ENCODE measurements at places on chromosomes 7 and 10.

GRCh38 chr7:32658034-32658433, 162.7 kb downstream of the AVL9 start:
- no peak for DNase-seq

DNA sequence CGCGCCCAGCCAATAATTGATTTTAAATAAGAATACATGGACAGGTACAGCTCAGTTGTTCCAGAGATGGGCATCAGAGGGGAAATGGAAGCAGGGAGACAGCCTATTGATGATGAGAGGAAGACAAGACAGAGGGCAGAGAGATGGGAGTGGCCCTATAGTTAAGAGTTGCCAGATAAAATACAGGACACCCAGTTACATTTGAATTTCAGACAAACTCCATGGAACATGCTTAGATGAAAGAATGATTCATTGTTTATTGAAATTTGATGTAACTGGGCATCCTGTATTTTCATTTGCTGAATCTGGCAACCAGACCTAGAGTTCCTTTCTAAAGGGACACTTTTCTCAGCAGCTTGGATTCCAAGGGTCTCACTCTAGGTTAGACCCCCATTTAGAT, 341.1 kb downstream of the FRMD4A start:
- no peak for DNase-seq

- no peak for DNase-seq
Measured at GRCh38 chr10:96833220-96834001, 1.3 kb downstream of the LCOR start.

GRCh38 chr7:886626-887487, 10.5 kb downstream of the GET4 start:
- DNase-seq = no peak

GRCh38 chr7:81284576-81284975, 365.7 kb upstream of the SEMA3C start:
- DNase-seq = no peak

- no peak for DNase-seq
Measured at GRCh38 chr7:31955021-31955420, 115.2 kb downstream of the PDE1C start.
